Renal cortex interstitium (tissue), 15 donors: ENCODE measurements at places on chromosomes 11 and 22. TPM values are rescaled to one million over a fixed set of nuclear protein-coding genes. Genes with fewer than 3 reads are reported as not detected.

- DNase-seq, result no peak
Measured at GRCh38 chr11:116217441-116217840, 555.3 kb downstream of the BUD13 start.

Gene BIK
- 0.61 TPM for polyA plus RNA-seq

DNA sequence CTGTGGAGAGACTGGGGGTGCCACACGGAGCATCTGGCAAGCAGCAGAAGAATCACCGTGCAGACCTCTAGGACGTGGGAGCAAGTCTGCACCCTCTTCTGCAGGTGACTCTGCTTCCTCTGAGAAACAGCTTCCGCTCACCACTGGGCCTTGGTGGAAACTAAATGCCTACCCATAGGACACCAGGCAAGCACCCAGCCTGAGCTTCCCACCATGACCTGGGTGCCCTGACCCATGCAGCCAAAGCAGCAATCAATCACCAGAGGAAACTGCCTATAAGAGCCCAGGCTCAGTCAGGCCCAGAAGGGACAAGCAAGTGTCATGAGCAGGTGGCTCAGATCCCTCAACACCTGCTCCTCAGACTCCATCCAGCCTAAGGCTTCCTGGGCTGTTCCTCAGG is 63.4 kb downstream of the IGLL5 start:
- DNase-seq, result no peak

DNA sequence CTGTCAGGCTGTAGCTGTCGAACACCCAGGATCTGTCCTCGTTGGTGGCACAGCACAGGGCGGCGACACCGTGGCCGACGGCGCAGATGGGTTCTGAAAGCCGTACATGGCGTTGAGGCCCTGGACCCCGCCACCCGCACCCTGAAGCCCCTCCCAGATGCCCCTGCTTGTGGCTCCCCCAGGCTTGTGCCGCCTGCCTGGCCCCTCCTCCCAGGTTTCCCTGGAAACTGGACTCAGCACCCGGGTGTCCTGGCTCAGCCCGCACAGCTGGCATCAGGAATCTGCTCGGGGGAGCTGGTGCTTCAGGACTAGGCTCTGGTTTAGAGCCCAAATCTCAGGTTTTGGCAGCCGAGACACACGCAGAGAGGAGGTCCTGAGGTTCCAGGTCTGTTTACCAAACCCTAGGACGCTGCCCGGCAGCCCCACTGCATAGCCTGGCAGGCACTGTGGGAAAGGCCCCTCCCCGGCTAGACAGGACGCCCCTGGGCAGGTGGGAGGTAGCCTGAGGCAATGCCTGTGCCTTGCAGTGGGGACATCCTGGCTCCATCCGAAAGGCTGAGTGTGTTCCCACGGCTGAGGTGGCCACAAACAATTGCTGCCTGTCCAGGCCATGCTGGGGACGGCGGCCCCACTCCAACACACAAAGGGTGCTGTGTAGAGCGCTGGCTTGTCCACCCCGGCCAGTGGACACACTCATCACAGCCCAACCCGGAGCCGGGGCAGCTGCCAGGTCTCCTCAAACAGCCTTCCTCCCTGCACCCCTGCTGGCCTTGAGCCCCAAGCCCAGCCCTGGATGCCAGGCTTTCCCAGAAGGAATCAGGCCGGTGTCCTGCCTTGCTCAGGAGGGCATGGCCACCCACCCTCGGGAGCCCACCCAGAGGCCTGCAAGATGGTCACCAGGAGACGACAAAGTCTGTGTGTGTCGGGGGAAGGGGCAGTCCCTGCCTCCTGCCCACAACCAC is 4.6 kb downstream of the GATD1 start:
- DNase-seq, result no peak

DNA sequence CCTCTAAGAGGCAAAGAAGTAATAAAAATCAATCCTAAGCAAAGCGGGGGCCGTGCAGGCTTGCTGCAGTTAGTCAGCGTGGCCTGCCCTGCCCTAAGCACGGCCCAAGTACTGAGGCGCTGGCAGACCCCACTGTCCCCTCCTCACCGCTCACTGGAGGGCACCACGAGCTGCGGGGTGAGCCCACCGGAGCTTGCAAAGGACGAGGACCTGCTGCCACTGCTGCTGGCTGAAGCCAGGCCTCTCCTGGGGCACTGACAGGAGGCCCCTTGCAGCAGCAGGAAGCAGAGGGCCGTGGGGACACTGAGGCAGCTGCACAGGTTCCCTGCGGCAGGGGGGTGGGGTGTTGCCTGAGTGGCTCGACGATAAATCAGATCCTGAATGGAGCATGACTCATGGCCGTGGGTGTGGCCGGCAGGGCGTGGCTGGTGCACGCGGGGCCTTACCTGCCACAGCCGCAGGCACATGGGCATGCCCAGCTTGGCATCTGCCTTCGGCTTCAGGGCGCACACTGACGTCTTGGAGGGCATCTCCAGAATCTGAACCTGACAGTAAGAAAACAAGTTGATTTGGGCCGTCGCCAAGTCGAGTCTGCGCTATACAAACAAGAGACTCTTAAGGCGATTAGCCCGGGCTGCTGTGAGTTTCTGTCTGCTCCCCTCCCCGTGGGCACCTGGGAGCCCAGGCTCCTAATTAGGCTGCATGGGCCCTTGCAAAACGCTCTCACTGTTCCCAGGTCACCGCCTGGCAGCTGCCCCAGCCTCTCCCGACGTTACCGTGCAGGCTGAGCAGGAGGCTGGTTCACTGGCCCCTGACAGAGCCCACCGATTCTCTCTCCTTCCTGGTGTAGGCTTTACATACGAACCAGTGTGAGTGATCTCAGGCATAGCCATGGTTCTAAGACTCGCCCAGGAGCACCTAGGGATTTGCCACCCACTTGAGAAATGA is 45.9 kb downstream of the TBX1 start:
- DNase-seq, result no peak

DNA sequence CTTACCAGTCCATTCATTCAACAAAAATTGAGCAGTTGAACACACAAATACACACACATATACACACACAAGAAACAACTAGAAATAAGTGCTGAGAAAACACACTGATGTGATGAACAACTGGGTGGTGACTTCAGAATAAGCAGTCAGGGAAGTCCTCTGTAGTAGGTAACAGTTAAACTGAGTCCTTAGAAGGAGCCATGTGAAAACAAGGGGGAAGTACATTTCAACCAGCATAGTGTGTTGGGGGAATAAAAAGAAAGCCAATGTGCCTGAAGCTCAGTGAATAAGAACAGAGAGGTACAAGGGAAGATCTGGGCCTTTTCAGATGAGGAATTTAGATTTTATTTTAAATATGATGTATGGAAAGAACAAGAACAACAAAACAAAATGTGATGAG is 6.8 kb upstream of the TMEM123 start:
- DNase-seq, result no peak

Gene SHANK2
- polyA plus RNA-seq, result 26.5 TPM

Gene TRIM48
- polyA plus RNA-seq, result not detected

DNA sequence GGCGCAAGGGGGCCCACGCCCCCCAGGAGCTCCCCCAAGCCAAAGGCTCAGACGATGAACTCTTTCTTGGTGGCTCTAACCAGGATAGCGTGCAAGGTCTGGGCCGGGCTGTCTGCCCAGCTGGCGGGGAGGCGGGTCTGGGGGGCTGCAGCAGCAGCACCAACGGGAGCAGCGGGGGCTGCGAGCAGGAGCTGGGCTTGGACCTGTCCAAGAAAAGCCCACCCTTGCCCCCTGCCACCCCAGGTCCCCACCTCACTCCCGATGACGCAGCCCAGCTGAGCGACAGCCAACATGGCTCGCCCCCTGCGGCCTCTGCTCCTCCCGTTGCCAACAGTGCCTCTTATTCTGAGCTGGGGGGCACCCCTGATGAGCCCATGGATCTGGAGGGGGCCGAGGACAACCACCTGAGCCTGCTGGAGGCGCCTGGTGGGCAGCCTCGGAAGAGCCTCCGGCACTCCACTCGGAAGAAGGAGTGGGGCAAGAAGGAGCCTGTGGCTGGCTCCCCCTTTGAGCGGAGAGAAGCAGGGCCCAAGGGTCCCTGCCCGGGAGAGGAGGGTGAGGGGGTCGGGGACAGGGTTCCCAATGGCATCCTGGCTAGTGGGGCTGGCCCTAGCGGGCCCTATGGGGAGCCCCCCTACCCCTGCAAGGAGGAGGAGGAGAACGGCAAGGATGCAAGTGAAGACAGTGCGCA is 21.6 kb upstream of the TMEM191C start:
- DNase-seq, result no peak

DNA sequence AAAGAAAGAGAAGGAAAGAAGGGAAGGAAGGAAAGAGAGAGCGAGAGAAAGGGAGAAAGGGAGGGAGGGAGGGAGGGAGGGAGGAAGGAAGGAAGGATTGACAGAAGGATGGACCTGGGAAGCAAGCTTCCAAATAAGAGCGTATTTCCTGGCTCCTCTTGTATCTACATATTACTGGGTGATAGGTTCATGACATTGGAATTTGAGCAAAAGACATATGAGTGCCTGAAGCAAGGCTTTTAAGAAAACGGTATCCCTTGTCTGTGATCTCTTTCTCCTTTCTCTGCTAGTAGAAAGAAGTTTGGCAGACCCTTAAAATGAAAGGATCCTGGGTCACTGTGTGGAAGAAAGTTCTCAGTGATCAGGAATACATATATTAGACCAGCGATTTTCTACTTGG is 932.2 kb upstream of the CCDC90B start:
- DNase-seq, result no peak

Gene SPECC1L
- polyA plus RNA-seq, result 53.2 TPM

Gene OR52L1
- not detected for polyA plus RNA-seq

DNA sequence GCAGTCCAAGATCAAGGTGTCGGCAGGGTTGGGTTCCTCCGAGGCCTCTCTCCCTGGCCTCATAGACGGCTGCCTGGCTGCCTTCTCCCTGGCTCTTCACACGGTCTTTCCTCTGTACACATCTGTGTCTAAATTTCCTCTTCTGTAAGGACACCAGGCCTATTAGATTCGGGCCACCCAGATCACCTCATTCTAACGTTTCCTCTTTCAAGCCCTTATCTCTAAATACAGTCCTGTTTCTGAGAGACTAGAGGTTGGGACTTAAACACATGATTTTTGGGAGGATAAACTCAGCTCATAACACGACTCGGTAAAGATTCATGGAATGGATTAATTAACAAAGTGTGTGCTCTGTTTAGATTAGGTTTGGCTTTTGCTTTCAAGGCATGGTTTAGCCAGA is 136.0 kb upstream of the SORL1-AS1 start:
- DNase-seq, result no peak

Gene GGTLC2
- 0.30 TPM for polyA plus RNA-seq

Gene TSPAN32
- polyA plus RNA-seq, result 1.6 TPM

DNA sequence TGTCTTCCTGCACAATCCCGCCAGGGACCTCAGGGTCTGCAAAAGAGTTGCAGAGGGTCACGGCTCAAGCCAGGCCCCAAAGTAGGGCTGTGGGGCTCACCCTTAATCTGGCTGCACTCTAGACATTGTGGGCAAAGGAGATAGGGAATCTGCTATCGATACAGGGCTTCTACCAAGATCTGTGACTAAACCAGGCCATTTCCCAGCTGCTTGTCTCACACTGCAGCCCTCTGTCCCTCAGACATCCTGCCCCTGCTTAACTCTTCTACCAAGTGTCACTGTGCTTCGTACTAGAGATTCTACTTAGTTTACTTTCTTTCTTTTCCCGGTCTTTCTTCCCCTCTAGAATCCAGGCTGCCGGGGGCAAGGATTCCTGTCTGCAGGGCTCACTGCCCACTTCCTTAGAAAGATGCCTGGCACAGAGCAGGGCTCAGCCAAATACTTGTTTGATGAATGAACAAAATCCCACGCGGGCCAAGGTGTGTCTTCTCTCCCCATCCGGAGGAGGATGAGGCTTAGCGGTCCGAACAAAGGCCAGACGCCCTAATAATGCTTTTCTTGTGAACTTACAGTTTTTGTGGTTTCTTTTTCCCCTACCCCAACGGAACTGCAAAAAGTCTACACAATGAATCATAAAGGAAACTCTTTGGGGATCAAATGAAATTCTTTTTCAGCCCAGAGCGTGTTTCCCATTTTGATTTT is 61.3 kb upstream of the ANO1 start:
- no peak for DNase-seq

DNA sequence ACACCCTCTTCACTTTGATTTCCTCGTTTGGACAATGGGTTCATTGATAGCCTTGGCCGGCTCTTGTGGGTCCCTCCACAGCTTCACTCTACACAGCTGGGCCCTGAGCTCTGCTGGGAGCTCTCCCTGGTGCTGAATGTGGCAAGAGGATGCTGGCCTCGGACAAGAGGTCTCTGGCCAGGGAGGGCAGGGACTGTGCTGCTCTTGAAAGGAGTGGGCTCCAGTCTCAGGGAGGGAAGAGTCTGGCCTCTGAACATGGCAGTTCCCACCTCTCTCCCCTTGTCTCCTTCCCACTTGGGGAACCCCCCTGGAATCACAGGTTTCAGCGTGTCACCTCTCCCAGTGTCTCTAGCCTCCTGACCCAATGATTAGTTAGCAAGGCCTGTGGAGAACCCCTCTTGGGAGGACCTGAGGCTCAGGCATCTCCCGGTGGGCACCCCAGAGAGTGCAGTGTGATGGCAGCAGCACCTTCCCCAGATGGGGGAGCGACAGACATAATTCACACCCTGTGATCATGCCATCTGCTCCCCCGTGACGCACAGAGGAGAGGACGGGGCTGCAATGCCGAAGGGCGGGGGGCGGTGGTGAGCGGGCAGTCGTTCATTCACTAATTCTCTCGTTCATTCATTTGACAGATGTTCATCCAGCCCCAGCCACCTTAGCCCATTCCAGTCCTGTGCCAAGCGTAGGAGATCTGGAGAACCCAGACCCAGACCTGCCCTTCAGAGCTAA is 2.8 kb upstream of the CABP7 start:
- DNase-seq, result peak; percentile 88
